Caco-2 (cell line): ENCODE measurements at places on chromosomes 1 and 21. TPM values are rescaled to one million over a fixed set of nuclear protein-coding genes. Genes with fewer than 3 reads are reported as not detected.

Gene NUDT17
- 4.8 and 6.4 TPM in 2 replicates for total RNA-seq

Gene PTPN22
- total RNA-seq: not detected in 2 replicates

Gene ZBTB8B
- not detected in 2 replicates for total RNA-seq

Gene PROX1
- 17.6 and 24.5 TPM in 2 replicates for total RNA-seq

Gene SLC22A15
- 0.16 and 0.28 TPM in 2 replicates for total RNA-seq

Gene NOTCH2
- total RNA-seq: 41.1 and 45.2 TPM in 2 replicates

Gene RGS16
- total RNA-seq: 0.77 and 1.2 TPM in 2 replicates

Gene PRAMEF15
- not detected in 2 replicates for total RNA-seq

- DNase-seq: no peak
Measured at GRCh38 chr1:40438391-40439015, 11.8 kb upstream of the ZFP69B start.

DNA sequence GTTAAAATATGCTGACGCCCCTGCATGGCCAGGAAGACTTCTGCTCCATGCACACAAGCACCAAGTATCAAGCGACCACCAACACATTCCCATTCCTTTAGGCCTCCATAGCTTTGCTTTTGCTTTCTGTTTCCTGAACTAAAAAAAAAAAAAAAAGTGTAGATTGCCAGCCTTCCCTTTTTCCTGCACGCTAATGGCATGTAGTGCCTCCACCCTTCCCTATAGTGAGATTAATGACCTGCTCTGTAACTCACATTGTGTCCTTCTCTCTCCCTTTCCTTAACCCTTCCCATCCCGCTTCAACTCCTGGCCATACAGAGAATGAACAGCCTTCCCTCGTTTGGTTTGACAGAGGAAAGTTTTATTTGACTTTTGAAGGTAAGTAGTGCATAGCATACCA lies 57.1 kb upstream of the DYNLT5 start:
- DNase-seq: no peak

DNA sequence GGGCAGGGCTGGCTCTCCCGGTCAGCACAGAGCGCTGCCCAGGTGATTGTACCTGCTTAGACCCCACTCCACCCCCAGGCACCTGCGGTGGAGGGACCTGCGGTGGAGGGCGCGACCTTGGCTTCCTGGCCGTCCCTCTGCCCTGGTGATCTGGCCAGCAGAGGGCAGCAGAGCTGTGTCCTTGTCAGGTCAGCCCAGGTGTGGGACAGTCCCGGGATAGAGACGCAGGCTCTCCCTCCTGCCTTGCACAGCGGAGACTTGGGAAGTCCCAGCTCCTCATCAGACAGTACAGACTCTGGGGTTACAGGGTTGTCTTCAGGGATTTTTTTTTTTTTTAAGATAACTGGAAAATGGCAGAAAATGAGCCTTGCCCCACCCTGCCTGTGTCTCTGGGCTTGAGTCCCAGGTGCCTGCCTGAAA lies 10.0 kb downstream of the SLX9 start:
- DNase-seq: peak; percentile 90

DNA sequence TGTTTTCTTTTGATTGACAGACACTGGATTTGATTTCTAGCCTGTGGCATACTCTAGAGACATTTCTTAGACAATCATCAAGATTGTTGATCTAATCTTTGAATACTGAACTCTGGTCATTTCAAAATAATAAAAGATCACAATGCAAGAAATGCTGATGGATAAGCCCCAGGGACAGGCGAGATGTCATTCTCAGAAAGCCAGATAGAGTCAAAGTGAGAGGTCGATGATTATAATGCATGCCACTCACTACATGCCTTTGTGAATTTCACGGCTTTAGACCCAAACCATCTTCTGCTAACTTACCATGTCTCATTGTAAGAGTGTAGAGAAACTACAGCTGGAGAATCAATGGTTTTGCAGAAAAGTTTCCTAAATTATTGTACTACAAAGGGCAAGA lies 257.1 kb downstream of the DYRK1A start:
- DNase-seq: no peak

DNA sequence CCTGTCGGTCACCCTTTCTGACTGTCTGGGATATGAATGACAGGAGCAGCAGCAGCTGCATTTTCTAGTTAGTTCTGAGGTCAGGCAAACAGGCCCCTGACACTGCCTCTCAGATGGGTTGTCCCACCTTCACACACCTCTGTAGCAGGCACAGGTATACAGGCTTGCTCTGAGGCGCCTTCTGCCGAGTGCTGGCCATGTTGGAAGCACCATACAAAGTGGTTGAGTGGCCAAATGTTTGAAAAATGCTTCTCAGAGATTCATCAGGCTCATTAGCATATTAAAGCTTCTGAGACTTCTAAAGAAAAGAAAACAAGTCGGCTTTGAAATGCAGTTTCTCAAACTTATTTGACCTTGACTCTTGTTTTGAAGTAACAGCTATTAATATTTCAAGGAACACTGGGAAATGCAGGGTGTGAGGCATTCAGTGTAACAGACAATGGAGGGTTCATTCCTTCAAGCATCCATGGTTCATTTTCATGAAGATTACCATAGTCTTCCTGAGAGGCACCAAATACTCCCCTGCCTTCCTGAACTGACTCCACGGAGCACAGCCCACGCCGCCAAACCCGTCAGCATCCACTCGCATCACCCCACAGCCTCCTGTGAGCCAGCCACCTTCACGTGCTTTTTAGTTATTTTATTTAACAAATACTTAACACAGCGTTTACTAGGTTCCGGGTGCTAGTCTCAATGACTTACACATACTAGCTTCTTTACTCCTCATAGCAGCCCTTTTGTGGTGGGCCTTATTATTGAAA lies 81.8 kb downstream of the KCNN3 start:
- no peak for DNase-seq

DNA sequence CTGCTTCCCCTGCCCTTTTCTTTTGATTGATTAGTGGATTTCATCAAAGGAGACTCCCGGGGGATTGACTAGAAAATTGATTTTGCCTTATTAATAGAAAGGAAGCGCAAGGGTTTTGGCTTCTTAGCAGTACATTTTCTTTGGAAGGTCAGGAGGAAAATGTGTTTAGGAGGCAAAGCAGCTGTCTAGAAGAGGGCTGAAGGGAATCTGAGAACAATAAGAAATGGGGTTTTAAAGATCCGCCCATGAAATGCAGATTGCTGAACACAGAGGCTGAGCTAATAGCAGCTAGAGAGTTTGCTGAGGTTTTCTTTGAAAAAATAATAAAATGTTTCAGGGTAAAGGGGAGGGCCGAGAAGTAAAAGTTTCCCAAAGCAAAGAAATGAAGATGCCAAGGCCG lies 4.9 kb downstream of the SERTAD4 start:
- DNase-seq: no peak

DNA sequence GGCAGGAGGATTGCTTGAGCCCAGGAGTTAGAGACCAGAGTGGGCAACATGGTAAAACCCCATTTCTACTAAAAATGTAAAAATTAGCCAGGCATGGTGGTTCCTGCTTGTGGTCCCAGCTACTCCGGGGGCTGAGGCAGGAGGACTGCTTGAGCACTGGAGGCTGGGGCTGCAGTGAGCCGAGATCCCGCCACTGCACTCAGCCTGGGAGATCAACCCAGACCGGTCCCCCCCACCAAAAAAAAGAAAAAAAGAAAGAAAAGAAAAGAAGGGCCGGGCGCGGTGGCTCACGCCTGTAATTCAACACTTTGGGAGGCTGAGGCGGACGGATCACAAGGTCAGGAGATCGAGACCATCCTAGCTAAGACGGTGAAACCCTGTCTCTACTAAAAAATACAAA lies 1.8 kb upstream of the GMEB1 start:
- DNase-seq: no peak

GRCh38 chr1:11602424-11602823 lies 51.8 kb downstream of the FBXO2 start:
- no peak for DNase-seq

GRCh38 chr1:88983791-88984559 lies 8.5 kb downstream of the KYAT3 start:
- DNase-seq: no peak

DNA sequence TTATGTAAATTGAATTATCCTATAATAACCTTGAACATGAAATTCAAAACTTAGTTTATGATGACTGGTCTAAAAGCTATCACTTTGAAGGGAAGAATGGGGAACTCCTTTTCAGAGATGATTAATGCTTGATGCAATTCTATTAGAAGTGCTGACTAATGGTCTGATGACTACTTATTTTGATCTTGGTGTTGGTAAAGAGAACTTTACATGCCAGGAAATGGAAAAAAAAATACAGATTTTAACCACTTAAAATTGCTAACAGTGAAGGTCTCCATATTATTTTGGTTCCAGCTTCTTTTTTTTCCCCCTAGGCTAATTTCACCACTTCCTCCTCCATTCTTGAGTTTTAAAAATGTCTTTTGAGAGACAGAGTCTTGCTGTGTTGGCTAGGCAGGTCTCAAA lies 22.9 kb downstream of the S1PR1 start:
- DNase-seq: no peak

DNA sequence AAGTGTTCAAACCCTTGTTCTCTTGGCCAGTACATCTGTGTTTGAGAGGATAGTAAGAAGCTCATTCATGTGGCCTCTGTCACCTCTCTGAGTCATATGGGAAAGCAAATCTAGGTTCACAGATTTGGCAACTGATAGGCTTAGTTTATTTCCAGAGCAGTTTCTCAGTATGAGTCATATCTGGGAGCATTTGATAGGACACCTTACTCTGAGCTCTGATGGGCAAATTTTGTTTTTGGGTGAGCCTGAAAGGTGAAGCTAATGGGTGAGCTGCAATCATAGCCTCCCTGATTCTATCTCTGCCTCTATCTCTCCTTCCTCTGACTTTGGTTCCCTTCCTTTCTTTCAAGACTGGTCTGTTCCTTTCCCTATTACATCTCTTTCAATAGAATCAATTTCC lies 134.4 kb downstream of the S1PR1 start:
- DNase-seq: no peak

DNA sequence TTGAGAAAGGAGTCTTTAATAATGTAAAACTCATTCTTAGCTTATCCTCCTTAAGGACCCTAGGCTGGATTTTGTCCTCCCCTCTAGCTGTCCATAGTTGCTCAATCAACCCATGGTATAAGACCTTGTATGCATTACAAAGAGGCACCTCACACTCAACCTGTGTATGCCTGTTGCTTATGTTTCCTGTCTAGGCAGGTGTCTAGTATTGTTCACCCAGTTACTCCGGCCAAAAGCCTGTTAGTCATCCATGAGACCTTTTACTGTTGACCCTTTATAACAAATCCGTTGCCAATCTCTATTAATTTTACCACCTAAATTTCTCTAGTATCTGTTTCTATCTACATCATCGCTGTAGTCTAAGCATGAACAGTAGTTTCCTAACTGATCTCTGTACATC lies 3.7 kb downstream of the LYPLAL1 start:
- no peak for DNase-seq

DNA sequence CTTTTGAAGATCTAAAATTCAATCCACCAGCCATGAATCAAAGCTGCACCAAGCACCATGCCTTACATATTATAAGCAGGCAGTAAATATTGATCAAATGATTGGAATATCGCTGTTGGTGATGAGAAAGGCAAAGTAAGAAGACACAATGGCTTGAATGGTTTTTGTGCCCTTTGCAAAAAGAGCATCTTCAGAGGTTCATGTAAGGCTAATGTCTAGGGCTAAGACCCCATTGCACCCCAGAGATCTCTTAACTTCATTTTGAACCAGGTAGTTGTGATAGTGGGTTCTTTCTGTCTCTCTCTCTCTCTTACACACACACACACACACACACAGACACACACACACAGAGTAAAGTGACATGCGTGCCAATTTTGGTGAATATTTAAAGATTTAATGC lies 12.0 kb downstream of the PROX1 start:
- DNase-seq: no peak

DNA sequence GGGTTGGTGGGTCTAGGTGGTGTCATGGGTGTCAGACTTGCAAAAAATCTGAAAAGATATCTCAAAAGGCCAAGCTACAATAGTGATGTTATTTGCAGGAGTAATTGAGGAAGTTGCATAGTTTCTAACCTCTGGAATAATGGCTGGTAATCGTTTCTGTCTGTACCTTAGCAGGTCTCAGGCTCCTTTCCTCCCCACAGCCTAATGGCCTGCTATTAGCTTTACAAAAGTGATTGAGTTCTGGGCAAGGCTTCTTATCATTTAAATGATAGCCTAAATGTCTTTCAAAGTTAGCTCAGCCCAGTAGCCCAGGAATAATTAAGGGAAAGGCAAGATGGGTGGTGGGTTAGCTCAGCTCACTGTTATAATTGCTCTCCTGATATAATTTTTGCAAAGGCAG lies 37.7 kb upstream of the IGSF5 start:
- DNase-seq: no peak

DNA sequence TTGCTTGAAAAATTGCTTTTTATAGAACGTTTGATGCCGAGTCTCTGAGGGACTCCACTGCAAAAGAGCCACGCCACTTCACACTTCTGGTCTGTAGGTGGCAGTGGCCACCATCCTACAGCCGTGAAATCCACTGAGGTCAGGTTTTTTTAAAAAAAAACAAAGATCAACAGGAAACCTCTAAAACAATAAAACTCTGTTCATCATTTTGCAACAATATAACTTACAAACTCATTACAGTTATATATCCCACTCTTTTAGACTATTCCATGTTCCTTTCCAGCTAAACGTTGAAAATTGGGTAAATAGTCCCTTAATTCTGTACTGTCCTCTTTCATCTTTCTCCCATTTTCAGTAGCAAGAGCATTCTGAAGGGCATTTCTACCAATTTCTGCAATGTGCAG lies 64.6 kb upstream of the FMN2 start:
- DNase-seq: peak; percentile 49

- DNase-seq: no peak
Measured at GRCh38 chr1:172948457-172948856, 102.3 kb downstream of the TNFSF18 start.

- no peak for DNase-seq
Measured at GRCh38 chr21:25107708-25108107, 499.6 kb downstream of the MRPL39 start.
